Activated CD8-positive, alpha-beta memory T cell treated with anti-CD3 and anti-CD28 coated beads for 4 hours (primary cell): ENCODE measurements at places on chromosomes 1 and 21.

DNA sequence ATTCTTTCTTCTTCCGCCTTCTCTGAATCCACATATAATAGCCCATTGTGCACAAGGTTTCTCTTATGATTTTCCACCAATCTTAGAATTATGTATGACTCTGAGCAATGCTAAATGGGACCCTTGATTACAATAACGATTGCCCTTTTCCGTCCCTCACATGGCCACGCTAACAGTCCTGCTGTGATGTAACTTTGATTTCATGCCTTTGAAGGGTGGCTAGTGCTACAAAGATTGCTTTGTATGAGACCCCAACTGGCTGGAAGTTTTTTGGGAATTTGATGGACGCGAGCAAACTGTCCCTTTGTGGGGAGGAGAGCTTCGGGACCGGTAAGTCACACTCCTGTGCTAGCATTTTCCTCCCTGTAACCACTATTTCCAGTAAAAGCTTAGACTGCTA, 45.3 kb downstream of the PGM1 start:
- DNase-seq: no peak

- no peak for DNase-seq
These were observed 43.3 kb downstream of the GPR88 start for GRCh38 chr1:100581096-100581705.

DNA sequence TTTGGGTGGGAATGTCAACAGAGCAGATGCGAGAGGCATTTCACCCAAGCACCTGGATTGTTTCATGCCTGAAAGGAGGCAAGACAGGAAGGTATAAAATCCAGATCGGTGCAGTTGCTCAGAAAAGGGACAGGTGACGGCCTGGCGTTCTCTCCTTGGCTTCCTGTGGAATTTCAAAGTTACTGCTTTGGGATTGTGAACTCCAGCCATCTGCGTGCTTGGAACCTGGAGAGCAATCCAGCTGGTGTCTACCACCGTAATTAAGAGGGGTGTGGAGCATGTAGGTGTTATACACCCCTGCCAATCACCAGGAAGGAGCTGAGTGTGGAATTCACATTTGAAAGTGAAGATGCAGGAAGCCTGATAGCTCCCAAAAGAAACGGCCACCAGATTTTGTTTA, 286.1 kb downstream of the KIF26B start:
- no peak for DNase-seq

DNA sequence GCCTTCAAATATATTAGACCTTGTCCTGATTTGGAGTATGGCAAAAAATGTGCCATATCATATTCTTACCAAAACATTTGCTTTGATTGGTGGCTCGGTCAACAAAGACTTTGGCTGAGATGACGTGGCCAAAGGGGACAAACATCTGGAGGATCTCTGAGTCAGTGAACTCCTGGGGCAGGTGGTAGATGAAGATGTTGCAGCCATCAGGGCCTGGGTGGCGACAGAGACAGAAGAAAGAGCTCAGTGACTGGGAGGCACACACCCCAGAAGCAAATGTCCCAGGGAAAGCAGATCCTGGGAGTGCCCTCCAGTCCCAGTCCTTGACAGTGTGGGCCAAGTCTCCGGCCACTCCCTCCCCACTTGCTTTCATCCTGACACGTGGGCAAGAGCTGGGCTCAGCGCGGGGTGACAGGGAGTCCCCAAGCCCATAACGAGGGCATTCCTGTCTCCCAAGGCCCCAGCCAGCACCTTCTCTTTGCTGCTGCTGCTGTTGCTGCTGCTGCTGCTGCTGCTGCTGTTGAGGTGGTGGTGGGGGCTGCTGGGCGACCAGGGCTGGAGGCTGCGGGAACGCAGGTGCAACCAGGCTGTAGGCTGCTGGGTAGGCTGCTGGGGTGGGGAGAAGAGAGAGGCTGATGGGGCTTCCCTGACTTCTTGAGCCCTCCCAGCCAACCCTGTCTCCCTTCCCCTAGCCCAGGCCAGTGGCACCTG, 10.7 kb downstream of the CELF3 start:
- no peak for DNase-seq

DNA sequence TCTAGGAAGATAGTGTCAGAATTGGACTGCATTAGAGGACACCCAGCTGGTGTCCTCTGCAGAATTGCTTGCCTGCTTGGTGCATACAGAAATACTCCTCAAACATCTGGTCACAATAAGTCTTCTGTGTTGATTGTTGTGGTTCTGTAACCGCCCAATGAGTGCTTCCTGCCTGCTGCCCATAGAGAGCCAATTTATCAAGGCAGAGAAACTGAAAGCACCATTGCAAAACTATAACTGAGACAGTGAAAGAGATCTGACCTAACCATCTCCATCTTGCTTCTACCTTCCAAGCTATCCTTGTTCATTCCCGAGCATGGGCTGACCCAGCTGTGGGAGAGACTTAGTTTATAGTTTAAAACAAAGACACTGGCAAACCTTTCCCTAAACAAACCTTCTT, 462.4 kb upstream of the RGS18 start:
- no peak for DNase-seq

DNA sequence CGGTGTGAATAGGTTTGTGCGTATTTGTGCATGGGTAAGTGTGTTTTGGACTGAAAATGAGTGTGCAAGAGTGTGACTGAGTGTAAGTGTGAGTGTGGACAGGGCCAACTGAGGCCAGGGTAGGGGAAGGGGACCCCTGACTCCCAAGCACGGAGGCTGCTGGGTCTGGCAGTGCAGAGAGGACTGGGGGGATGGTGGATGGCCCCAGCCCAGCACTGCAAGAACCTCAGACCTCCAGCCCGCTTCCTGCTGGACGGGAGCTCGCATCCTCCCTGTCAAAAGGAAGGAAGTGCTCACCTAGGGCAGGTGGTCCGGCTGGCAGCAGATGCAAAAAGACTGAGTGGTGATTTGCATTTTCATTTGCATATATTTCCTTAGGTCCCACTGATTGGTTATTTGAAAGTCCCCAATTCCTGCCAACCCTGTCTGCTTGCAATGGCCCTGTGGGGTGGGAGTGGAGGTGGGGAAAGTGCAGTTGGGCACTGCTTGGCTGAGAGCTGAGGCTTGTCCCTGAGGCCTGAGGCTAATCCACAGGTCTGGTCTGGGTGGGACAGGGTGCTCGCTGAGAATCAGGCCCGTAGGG, 42.8 kb upstream of the CASZ1 start:
- no peak for DNase-seq

DNA sequence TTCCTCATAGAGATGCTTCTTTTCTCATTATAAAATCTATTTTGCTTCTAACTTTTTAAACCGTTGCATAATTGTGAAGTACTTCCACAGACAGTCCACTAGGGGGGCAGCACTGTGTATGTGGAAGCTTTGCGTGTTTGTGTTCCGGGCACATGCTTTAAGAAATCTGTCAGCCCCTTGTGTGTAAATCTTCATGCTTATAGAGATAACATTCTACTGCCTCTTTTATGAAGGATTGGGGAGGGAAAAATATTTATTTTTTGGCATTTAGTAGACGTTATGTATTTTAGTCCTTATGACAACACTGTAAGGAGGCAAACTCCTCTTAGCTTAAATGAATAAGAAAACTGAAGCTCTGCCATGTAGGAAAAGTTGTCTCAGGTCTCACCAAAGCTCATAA, 157.3 kb upstream of the PTGFR start:
- DNase-seq: no peak
